ENCODE measurements at places on chromosomes 5 and 9.

DNA sequence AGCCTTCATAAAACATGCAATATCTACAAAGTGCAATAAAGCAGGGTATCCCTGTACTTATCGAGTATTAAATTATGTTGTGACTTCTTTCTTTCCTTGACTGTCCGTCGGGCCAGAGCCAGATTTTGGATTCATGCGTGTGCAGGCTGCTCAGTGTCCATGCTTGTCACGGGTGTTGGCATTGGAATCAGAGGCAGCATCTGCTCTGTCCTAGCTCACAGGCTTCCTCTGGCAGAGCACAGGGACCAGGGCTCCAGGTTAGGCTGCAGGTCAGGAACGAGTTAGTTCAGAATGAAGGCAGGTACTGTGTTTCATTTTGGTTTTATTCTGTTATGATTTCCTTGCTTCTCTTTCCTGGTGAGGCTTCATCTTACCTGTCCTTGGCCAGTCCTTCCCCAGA, 249.8 kb downstream of the AUH start:
- peak; percentile 86 for DNase-seq

DNA sequence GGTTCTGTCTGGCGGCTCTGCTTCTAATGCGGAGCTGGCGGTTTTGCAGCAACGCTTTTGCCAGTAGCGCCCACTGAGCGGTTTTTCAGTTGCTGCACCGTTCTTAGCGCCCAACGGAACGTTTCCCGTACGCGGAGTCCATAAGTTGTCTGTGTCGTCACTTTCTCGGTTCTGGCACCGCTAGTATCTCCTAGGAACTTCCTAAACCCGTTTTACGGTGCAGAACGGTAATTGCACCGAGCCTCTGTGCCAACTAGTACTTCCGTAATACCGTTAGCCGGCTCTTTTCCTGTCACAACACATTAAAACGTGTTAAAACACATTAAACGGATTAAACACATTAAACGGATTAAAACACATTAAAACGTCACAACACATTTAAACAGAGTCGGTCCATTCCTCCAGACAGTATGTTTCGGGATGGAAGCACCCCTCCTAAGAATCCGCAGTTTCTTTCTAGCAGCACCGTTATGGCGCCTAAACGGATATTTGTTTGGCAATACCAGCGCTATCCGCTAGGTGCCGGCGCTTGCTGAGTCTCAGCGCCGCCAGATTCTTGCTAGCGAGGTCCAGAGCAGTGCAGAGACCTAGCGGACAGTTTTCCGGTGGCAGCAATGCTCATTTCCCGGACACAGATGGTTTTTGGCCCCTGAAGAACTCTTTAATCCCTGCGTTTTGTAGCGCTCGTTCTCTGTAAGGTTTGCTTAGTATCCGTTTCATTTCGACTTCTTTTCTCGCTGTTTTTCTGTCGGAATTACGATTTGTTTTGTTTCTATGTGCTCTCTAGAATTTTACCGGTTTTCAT, 45.4 kb downstream of the ANXA2R start:
- peak; percentile 51 for DNase-seq

- DNase-seq: no peak
These were observed 127.9 kb downstream of the NNT start for GRCh38 chr5:43730832-43731342.

GRCh38 chr9:6426117-6426516, 13.1 kb downstream of the UHRF2 start:
- no peak for DNase-seq

DNA sequence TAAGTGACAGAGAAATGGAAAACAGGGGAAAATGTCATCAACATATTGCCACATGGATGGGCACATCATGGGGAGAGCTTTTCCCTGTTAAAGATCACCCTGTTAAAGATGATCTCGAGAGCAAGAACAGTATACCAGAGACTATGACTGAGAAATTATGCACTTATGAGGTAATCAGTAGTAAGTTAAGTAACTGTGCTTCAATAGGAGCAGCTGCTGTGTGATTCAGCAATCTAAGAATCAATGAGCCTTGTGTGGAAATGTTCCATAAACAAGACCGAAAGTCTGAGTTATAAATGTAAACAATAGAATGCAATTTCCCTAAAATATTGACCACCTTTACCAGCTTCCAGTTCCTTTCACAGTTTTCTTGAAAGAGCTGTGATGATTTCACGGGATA, 582.3 kb downstream of the CAAP1 start:
- DNase-seq: no peak

Measured in G401 (cell line).